ENCODE measurements at places on chromosomes 6 and 20. TPM values are rescaled to one million over a fixed set of nuclear protein-coding genes. Genes with fewer than 3 reads are reported as not detected.

C6orf163 gene
- total RNA-seq: 2.9 TPM

CPNE5 gene
- total RNA-seq: 23.5 TPM

PLA2G7 gene
- total RNA-seq: 0.19 TPM

AHI1 gene
- total RNA-seq: 13.5 TPM

STMND1 gene
- not detected for total RNA-seq

ASIP gene
- total RNA-seq: not detected

EFCAB8 gene
- total RNA-seq: under 0.01 TPM

OOEP gene
- not detected for total RNA-seq

ARHGAP18 gene
- total RNA-seq: 138 TPM

PRRT1 gene
- total RNA-seq: not detected

PGC gene
- not detected for total RNA-seq

PAX1 gene
- not detected for total RNA-seq

C20orf202 gene
- total RNA-seq: 0.33 TPM

FAM209B gene
- not detected for total RNA-seq

DLL1 gene
- total RNA-seq: 3.2 TPM

TPX2 gene
- 40.5 TPM for total RNA-seq

DEF6 gene
- 0.98 TPM for total RNA-seq

GRM1 gene
- total RNA-seq: not detected
